ENCODE measurements at places on chromosomes 5 and 9.

DNA sequence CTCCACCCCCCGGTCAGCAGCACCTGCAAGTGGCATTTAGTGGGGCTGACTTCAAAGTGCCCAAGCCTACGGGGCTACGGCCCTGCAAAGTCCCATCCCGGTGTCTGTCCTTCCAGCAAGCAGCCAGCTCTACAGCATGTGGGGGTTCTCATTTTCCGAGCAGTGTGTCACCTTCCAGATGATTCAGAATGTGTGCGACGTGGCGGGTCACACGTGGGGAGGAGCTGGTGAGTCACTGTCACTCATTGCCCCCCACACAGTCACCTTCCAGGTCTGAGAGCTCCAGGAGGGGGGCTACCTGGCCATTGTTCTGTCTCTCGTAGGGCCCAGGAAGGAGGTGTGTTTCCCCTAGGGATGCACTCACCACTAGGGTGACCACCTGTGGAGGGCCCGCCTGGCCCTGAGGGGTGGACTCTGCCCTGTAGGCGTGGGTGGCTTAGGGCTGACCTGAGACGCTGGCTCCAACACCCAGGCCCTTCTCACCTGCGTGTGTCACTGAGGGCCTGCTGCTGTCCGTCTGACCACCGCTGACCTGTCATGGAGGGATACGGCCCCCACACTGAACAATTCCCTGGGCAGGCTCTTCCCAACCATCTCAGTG, 70.2 kb downstream of the SEMA4D start:
- DNase-seq: no peak

DNA sequence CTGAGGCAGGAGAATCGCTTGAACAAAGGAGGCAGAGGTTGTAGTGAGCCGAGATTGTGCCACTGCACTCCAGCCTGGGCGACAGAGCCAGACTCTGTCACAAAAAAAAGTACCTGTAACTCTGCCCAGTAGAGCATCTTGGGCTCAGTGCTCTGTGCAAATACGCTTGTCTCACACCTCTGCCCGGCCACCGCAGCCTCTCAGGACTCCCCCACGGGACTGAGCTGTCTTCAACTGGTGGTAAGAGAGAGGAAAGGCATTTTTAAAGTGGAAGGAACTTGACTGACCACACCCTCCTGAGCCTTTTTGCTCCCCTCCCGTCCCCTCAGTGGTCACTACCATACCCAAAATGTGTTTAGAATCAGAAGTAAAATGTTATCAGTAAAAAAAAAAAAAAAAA, 174.3 kb upstream of the PIK3R1 start:
- no peak for DNase-seq

GRCh38 chr9:131116281-131117120, 8.9 kb upstream of the NUP214 start:
- DNase-seq: no peak

DNA sequence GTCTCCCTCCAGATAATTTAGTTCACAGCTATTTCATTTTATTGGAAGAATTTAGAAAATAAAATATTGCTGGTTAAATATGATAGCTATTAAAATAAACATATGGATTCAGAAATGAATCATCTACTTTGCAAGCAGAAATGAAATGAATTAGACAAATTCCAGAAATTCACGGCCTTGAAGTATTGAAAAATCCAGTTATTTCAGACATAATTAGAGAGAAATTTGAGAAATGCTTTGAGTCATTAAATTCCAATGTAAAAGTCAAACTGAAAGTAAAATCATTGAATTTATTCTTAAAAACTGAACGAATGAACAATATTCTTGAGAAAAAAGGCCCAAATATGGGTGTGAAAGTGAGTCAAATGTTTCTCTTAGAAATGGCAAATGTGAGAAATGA, 632.6 kb upstream of the EDIL3 start:
- DNase-seq: no peak

DNA sequence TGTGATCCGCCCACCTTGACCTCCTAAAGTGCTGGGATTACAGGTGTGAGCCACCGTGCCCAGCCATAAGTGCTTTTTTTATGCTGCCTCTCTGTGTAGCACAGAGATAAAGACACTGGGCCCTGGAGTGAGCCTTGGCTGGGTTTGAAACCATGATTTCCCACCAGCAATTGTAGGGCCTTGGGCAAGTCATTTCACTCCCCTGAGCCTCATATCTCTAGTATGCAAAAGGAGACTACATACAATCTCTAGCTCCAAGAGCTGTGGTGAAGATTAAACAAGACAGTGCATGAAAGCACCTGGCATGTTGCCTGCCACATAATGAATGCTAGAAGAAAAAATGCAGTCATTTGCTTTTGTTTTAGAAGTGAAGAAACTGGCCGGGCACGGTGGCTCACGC, 3.9 kb downstream of the FABP6 start:
- no peak for DNase-seq

DNA sequence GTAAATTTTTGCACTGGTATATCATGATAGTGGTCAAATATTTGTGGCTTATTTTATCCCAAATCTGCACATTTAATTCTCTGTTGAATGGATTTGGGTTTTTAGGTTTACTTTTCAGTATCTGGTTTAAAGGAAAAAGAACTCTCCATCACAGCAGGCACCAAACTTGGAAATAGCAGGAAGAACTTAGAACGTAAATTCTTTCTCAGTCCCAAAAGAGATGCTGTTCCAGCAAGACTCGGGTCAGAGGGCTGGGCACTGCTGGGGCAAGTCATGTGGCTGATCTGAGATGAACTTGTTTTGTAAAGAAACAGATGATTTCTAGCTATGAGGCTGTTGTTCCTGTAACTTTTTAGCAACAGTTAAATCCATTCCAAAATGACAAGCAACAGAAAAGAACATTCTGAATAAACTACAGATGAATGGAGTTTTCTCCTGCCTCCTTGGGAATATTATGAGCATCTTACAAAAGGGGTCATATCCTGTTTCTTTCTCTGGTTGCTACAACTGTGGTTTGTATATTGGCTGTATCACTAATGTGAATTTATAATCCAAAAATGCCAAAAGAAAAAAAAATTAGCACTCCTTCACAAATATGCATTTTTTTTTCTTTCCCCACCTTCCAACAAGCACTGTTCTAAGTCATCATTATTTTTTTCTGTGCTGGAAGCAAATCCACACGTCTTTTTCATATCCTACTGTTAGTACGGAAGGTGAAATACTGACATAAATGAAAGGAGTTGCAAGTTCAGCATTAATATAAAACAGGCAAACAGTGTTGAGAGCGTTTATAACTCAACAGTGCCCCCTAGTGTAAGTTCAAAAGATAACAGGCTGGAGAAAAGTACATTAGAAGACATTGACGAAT, 31.1 kb downstream of the OR2K2 start:
- peak; percentile 64 for DNase-seq

- DNase-seq: peak; percentile 18
Measured at GRCh38 chr5:141514330-141515133, 25.7 kb downstream of the PCDHGC5 start.

DNA sequence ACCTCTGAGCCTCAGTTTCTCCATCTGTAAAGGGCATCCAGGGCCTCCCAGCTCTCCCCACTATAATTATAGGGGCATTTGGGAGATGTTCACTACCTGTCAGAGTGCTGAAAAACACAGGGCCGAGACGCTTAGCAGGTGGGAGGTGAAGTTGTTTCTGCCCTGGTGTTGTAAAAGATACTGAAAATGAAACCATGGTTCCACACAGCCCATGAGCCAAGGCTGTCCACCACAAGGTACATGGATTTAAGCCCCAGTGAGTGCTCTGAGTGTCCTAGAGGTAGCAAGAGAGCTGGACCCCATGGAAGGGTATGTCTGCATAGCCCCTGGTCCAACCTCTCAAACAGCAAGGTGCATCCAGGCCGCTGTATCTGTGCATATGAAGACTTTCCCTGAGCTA, 137.5 kb downstream of the C5orf15 start:
- DNase-seq: no peak

DNA sequence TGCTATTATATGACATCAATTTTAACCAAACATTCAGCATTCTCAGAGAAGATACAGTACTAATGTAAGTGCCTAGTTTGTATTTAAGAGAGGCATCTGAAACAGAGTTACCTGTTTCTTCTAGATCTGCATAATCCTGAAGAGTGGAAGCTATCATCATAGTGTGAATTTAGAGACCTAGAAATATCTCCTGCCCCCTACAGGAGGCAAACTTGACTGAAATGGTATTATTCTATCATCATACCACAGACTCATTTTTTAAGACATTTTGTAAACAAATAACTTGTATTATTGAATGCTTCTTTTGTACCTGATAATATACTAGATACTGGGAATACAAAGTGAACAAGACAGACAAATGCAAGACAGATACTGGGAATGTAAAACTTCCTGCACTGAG, 216.8 kb upstream of the RPS23 start:
- no peak for DNase-seq

GRCh38 chr9:4059437-4059836, 240.4 kb downstream of the GLIS3 start:
- DNase-seq: no peak

DNA sequence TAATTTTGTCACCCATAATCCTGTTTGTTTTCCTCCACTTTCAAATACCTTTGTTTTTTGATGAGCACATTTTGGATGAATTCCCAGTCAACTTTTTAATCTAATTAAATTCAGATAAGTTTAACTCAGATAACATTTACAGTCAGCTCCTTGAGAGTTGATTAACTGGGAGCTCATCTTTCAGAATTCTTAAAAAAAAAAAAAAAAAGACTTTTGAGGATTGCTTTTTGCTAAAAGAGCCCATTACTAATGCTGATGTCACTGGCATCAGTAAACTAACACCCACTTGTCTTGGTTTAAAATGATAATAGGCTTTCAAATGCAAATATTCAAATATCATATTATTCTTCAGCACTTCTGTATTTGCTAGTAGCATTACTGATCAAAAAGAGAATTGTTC, 47.1 kb upstream of the NFIB start:
- DNase-seq: no peak

- no peak for DNase-seq
Measured at GRCh38 chr9:107895501-107896001, 406.0 kb upstream of the KLF4 start.

DNA sequence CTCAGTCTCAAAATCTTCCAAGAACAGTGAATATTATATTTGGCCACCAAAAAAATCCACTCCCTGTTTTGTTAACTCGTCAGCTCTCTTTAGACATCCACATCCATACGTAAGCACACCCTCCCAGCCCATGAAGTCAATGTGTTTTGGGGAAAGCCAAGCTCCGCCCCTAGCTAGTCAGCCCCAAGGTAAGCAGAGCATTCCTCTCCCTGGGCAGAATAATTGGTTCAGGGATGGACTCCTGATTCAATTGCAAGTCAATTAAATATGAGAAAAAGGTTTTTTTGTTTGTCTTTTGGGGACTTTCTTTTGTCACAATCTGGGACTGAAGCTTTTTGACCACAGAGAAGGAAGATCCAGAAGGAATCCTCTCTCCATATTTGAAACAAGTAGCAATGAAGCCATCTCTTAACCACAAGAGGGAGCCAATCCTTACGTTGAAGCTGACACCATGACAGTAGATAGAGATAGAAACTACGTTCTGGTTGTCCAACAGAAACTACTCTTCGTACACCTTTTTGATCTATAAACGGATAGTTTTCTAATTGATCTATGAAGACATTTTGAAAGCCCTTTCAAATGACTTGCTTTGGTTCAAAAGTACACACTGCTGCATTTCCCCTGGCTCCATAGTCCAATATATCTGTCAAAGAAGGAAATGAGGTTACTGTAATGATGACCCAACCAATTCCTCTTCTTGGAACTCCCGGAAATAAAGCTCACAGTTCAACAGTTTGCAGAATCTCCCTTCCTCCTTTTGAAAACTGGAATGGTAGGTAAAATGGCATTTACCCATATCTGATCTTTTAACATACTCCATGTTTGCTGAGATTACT, 166.4 kb downstream of the TLE1 start:
- DNase-seq: peak; percentile 51

- no peak for DNase-seq
Measured at GRCh38 chr5:169229342-169229892, 71.5 kb downstream of the SLIT3 start.

- no peak for DNase-seq
Measured at GRCh38 chr9:21234153-21234687, 5.6 kb downstream of the IFNA14 start.

DNA sequence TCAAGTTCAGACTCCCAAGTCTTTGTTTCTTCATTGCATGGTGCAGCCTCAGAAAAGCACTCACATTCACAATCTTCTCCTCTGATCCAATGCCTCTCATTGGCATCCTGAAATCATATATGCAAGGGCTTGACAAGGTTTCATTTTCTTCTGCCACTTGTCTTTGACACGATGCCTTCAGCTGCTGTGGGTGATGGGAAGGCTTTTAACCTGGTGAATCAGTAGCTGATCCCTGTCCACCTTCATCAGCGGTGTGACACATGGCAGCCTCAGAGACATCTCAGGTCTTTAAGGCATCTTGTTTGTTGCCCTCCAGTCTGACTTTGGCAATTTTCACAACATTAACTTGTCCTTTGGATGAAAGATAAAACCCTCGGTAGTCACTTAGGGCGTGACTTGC, 147.2 kb downstream of the PRELID2 start:
- DNase-seq: no peak

DNA sequence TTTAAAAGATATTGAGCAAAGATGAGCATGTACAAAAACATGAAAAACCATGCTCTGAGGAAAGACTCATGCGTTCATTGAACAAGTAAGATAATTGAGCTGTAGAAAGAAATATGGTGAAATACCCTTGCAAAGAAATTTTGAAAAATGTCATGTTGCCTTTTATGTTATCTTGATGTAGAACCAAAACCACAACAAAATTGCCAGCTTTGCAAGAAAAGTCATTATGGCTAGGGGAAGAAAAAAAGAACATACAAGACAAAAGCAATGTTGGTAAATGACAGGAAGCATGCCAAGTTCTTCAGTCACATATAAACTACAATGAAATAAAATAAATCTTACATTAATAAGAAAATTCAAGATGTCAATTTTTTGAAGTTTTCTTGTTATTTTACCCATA, 368.0 kb downstream of the IRX1 start:
- no peak for DNase-seq

DNA sequence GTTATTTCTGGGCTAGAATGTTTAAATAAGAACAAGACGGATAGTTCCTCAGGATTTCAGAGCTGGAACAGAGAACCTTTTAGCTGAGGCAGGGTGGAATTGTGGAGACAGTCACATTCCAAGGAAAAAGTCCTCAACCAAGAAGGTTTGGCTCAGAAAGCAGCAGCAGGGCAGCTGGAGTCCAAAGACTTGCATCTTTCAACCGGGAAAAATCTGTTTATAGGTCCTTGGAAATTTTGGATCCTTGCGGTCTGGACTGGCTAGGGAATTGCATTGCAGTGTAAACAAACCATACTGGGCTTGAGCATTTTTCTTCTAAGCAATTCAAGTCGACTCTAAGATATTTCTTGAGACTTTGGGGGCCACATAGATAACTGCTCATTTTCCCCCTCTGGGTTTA, 40.8 kb upstream of the HMHB1 start:
- DNase-seq: no peak

DNA sequence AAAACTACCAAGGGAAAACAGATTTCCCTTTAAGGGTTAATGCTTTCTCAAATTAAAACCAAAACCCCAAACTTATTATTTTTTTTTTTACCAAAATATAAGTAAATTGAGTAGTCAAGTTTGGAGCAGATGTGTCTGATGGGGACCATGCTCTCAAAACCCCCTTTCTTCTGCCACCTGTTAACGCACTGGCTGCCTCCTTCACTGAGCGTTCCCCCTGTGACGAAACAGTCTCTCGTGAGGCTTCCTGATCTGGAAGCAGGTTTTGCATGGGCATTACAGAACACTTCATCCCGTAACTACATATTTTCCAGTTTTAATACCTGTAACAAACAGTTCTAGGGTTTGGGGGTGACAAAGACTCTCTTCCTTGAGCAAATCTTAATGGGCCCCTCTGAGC, 59.4 kb downstream of the ANKH start:
- DNase-seq: no peak

All from tibial nerve (tissue), 4 donors.